ENCODE measurements at places on chromosomes 6 and 20.

DNA sequence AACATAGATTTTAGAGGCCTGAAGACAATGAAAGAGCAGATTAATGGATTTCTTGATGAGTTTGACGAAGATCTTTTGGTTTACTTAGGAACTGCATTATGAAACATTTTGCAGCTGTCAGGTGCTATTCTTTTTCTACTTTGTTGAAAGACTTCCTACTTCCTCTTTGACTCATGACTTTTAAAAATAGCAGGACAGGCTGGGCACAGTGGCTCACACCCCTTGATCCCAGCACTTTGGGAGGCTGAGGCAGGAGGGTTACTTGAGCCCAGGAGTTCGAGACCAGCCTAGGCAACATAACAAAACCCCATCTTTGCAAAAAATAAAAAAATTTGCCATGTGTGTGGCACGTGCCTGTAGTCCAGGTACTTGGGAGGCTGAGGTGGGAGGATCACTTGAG lies 52.0 kb downstream of the ITCH start:
- no peak for DNase-seq

- no peak for DNase-seq
Observed at GRCh38 chr6:109877028-109878004, 100.8 kb upstream of the GPR6 start.

GRCh38 chr6:82988930-82989351 lies 76.7 kb downstream of the UBE3D start:
- DNase-seq = no peak

DNA sequence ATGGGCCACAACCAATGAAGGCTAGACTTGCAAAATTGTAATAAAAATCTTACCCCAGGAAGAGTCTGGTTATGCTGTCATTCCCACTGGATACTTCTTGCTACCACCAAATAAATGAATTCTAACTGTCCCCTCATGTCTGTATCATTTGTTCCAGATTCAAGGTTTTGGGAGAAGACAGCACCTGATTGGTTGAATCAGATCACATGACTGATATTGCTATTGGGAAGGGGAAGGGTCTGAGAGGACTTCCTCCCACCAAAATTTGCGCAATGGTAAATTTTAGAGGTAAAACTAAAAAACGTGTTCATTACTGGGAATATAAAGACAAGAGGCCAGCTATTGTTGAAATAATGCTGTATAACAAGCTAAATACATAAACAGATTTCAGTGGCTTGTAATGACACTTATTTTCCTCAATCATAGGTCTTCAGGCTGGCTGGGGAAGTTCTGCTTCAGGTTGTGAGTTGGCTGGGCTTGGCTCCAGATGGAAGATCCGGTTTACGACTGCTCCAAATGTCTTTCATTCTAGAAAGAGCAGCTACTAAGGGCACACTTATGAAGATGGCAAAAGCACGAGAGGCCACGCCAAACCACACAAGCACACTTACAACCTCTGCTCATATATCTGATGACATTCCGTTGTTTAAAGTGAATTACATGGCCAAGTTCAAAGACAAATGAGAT lies 27.1 kb upstream of the TASP1 start:
- DNase-seq = no peak

- no peak for DNase-seq
Observed at GRCh38 chr6:76694795-76695194, 622.3 kb upstream of the IMPG1 start.

DNA sequence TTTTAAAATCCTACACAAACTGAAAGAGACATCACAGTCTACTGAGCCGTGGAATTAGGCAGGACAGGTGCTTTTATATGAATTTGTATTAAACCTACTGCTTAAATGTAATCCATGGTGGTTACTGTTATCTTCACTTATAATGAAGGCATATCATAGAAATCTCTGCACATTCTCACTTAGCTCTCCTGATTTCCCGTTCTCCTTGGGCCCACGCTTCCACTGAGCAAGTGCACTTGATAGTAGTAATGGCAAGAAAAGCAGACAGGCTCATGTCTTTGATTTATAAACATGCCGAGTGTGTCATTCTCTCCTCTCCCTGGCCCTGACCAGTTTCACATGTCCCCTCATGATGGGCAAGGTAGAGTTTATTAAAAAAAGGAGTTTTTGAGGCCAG lies 186.3 kb downstream of the HIVEP2 start:
- DNase-seq = no peak

GRCh38 chr6:33757113-33757512 lies 10.4 kb upstream of the IP6K3 start:
- no peak for DNase-seq

DNA sequence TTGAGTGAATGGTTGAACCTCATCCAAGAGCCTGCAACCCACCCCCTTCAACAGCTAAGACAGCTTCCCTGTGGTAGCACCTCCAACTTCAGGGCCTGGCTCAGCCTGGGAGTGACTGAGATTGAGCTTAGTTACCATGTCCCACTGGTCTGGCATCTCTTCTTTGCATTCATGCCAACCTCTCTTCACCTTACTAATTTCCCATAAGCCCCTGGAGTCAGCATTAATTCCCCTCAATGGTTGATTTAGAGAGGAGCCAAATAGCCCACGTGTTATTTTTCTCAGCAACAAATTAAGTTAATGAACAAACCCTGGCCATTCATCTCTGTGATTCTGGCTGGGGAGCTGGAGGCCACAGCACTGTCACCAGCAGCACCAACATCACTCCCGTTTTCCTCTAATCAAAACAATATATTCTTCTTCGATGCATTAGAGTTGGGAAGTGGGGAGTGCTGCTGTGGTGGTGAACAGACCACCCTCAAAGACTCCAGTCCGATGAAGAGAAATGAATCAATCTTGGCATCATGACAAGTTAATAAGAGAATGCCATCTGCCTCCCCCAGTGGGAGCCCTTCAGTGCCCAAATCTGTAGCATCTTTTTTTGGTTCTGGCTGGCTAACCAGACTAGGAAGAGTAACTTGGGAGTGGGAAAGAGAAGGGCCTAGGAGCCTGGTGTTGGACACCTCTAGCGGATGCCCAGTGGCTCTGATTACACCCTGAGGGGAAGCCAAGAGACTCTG lies 316.9 kb upstream of the RNF24 start:
- no peak for DNase-seq

GRCh38 chr6:99014061-99014460 lies 66.3 kb upstream of the FBXL4 start:
- DNase-seq = no peak

DNA sequence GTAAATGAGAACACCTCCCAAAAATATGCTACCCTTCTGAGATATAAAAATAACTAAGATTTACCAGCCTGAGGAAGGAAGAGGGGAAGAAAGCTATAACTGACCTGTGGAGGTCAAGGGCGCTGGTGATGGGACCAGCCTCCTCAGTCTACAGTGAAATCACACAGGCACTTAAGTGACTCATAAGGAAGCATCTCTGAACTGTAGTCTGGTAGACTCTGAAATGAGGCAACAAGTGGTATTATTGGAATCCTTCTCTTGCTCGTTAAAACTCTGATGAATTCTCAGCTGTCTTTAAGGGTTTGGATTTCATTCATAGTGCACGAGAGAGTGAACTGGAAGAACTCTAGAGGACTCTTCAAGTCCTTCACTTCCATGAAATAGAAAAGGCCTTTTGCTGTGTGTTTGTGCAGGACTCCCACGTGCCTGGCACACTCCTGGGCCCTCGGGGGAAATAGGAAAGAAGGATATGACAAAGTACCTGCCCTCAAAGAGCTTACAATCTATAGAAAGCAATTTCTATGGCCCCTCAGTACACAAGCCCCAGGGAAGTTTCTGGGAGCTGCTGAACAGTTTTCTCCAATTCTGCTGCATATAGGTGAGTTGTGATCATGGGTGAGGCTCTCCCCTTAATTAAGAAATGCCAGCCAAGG lies 231.8 kb upstream of the RREB1 start:
- no peak for DNase-seq

- no peak for DNase-seq
Observed at GRCh38 chr6:111646942-111647341, 41.3 kb upstream of the TRAF3IP2 start.

- DNase-seq = no peak
Observed at GRCh38 chr6:11346516-11346915, 114.0 kb upstream of the NEDD9 start.

DNA sequence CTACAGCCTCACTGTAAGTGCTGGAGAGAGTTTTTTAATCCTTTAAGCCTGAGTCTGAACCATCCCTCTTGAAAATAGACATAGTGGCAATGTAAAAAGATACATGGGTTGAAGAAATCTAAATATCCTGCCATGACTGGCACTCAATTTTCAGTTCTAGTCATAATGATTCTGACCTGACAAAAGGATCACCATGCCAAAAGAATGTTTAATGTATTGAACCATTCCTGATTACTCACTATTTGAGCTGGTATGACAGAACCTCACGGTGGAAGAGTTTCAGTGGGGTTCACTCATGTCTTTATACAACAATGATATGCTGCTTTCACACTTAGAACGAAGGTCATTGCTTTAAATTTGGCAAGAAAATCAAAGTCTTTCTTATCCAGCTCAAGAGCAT lies 93.4 kb downstream of the HIVEP2 start:
- DNase-seq = no peak

- no peak for DNase-seq
Observed at GRCh38 chr6:25866011-25866410, 8.0 kb downstream of the SLC17A3 start.

- no peak for DNase-seq
Observed at GRCh38 chr20:1291191-1291741, 25.2 kb downstream of the SNPH start.

DNA sequence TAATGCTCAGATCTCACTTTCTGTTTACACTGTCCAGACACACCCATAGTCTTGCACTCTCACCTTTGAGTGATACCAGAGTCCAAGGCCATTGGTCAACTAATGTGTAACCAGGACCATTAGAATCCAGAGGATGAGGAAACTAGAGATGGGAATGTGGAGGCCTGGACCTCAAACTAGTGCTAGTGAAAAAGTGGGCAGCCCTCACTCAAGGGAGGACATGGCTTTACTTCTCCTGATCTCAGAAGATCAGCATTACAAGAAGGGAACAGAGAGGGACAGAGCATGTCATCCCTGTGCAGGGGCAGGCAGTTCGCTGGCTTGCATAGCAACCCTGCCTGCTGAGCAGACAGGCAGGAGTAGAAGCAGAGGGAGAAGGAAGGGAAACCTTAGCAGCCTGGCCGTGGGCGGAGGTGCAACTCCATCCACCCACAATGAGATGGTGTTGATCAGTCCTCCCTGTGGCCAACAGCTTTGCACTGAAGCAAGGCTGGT lies 22.6 kb upstream of the XRN2 start:
- DNase-seq = no peak

DNA sequence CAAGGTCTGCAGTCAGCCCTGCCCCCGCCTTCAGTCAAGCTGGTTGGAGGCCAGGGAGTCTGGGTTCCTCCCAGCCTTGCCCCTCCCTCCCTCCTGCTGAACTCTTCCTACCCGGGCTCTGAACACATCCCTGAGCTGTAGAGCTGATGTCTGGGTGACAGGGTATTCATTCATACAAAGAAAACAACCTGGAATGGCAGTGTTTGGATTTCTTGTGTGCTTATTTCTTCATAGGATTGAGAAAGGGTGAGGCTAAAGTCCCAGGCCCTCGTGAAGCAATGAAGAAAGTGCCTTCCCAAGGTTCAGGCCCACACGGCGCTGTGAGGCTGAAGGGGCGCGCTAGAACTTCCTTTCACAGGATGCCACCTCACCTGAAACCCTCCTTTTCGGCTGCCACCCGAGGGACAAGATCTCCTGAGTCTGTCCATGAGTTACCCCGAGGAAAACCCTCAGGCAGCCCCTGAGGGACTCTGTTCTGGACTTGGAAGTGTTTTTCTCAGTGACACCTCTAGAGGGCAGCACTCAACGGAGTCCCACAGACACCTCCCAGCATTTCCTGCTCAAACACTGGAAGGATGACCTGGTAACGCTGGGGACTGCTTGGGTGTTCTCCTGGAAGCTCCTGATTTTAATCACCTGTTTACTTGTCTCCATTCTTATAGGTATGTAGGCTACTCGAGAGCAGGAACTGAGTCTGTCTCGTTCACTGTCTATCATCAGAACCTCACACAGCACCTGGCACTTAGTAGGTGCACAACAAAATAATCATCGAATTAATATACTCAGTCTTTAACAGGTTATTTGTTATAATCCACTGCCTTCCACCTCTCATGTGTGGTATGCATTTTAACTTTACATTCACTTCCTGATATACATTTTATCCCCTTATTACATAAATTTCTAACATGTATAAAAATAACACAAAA lies 11.8 kb upstream of the GSTA1 start:
- peak; percentile 15 for DNase-seq

- DNase-seq = no peak
Observed at GRCh38 chr6:58290177-58290576, 972.7 kb downstream of the PRIM2 start.

- no peak for DNase-seq
Observed at GRCh38 chr20:56431471-56431870, 19.4 kb downstream of the CASS4 start.

DNA sequence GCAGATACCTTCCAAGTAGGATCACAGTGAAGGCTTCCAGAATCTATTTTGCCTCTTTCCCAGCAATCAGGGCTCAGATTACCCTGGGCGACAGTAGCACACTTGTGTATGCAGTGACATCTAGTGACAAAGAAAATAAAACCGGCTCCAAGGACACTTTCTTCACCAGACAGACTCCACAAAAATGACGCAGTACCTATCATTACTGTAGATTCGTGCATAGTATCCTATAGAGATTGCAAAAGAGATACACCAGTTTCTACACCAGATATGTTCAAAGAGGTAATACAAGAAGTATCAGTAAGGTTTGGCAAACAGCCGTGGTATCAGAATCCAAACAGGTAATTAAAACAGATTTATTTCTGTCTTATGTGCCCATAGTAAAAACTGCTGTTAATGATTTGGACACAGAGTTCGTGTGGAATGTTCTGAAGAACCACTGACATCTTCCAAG lies 600.4 kb upstream of the JAG1 start:
- DNase-seq = no peak

- DNase-seq = no peak
Observed at GRCh38 chr6:76466286-76466685, 393.8 kb upstream of the IMPG1 start.

DNA sequence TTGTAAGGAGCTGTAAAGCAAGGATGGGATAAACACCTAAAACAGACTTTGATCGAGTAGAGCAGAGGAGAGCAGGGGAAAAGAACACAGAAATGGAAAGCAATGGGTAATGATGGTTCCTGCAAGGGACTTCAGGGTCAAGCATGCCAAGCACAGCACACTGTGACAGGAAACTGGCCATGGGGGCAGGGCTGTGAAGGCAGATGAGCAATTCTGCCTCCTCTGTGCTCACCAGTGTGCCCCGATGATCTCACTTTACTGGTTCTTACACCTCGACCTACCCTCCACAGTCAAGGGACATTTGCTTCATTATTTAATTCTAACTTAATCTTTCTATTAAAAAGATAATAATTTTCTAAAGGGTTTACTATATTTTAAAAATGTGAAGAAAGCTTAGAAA lies 21.6 kb upstream of the MYB start:
- DNase-seq = no peak

GRCh38 chr6:26501482-26501986 lies 1.4 kb downstream of the BTN1A1 start:
- peak; percentile 9 for DNase-seq

All from T-helper 17 cell (primary cell).